NCI-H1092 (cell line): ENCODE measurements at places on chromosomes 5 and 9.

- DNase-seq: no peak
These were observed 42.4 kb downstream of the STARD4 start for GRCh38 chr5:111469903-111470302.

GRCh38 chr9:98038958-98039357, 17.6 kb upstream of the NANS start:
- DNase-seq: no peak

GRCh38 chr5:80905405-80905804, 54.8 kb upstream of the RASGRF2 start:
- no peak for DNase-seq

- no peak for DNase-seq
These were observed 590.0 kb upstream of the DMAC1 start for GRCh38 chr9:8389531-8389930.

DNA sequence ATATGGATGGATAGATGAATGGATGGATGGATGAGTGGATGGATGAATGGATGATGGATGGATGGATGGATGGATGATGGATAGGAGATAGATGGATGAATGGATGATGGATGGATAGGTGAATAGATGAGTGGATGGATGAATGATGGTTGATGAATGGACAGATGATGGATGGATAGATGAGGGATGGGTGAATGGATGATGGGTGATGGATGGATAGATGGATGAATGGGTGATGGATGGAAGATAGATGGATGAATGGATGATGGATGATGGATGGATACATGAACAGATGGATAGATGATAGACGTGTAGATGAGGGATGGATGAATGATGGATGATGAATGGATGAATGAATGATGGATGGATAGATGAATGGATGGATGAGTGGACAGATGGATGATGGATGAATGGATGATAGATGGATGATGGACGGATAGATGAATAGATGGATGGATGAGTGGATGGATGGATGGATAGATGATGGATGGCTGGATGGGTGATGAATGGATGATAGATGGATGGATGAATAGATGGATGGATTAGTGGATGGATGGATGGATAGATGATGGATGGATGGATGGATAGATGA, 53.8 kb downstream of the OLFM1 start:
- DNase-seq: no peak

GRCh38 chr9:121930956-121931355, 162.2 kb downstream of the TTLL11 start:
- DNase-seq: no peak

GRCh38 chr9:9790216-9790872, 822.5 kb downstream of the PTPRD start:
- peak; percentile 80 for DNase-seq

GRCh38 chr9:6680797-6681146, 35.2 kb upstream of the GLDC start:
- no peak for DNase-seq

- no peak for DNase-seq
These were observed 104.6 kb upstream of the TNFAIP8 start for GRCh38 chr5:119250946-119251901.

GRCh38 chr9:99998266-99998665, 91.8 kb downstream of the STX17 start:
- no peak for DNase-seq

DNA sequence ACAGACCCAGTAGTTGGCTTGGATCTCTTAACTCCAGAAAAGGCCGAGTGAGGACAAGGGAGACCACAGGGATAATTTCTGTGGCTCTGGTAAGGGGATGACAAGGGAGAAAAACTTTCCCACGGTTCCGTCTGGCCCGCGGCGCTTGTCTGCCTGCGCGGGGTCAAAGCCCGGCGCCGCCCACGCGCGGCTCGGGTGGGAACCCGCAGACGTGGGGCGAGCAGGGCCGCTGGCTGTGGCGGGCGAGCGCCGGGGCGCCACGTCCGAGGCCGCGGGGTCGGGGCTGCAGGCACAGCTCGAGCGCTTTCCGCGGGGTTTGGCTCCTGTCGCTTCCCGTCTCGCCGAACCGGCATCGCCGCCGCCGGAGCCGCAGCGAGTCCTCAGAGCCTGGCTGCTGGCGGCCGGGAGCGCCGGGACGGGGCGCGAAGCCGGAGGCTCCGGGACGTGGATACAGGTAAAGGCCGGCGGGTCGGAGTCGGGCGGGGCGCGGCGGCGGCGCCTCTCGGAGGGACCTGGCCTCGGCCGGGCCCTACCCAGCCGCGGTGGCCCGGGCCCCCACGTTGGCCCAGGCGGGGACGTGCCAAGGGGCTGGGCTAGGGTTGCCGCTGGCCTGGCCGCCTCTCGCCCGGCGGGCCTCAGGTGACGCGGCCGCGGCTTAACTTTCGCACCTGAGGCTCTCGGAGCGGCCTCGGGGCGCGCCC, at the start of gene RNF180:
Gene RNF180 (plus strand): TSS at position 344 of the 701 bp plus-strand sequence. CDS start 34,965 bp downstream, outside the sequence.
- no peak for DNase-seq

DNA sequence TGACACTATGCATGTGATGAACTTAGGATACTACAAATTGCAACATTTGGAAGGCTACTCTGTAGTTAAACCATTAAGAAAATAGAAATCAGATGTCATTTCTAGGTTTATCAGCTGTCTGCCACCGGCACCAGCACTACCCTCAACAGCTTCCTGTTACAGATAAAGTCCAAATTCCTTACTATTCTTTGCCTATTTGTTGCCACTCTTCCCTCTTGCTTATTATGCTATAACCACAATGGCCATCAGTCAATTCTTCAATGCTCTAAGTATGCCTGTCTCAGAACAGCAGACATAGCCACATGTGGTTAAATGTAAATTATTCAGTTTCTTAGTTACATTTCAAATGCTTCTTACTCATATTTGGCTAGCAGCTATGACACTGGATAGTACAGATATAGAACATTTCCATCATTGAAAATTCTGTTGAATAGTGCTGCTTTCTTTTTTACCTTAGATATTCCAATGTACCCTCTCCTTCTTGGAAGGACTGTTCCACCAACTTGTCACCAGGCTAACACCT, 21.0 kb downstream of the DHX29 start:
- no peak for DNase-seq

DNA sequence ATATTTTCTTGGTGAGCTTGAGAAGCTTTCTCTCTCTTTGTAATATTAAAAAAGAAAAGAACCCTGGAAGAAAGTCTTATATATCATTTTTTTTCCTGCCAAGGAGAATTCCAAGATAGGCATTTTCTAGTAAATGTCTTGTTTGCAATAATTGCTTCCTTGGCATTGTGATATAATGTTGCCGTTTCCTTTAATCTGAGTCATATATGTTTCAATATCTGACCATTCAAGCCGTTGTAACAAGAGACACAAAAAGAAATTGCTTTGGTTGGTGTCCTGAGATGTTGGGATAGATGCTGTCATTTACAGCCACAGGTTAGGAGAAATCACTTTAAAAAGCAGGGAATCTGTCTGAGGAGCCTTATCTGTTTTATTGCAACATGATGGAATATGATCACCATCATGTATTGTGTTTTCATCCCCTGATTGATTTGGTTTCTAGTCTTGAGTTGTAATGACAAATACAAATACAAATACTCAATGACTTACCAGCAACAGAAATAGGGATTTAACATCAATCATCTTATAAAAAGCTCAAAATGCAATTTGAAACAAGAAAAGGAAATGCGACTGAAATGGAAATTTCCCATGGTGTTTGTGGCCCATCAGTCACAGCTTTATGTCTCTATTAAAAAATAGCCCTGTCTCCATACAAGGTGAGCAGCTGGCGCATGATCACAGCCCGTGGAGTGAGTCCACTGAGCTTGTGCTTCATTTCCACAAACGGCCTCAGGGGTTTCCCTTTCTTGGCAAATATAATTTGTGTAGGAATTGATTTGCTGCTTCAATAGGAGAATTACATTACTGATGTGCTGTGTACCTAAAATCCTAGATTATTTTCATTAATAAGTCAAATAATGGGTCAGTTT, 250.1 kb upstream of the TRPC7 start:
- no peak for DNase-seq

- no peak for DNase-seq
These were observed 484.0 kb downstream of the SPATA31A7 start for GRCh38 chr9:61673664-61674381.

GRCh38 chr9:37029776-37030610, 4.1 kb downstream of the PAX5 start:
- no peak for DNase-seq

DNA sequence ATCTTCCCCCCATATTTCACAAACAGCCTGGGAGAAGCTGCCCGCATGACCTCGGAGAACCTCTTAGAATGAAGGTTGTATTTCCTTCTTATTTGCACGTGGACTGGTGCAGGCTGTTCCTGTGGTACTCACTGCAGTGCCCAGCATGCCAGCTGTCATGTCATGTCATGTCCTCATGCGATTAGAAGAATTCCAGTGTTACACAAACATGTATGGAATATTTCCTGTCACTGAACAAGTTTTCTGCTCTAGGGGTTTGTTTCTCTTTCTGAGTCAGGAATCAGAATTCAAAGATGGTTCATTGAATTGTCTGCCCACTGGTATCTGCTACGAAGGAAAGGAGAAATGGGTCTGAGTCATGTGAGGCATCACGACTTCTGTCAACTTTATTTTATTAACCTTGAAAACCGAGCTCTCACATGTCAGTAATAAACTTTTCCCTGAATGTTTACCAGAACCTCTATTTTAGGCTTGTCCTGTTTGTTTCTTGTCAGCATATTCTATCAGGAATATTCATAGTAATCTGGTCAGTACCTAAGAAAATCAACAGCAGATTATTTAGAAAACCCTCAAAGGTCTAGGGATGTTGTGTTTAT, 415.6 kb downstream of the GADD45G start:
- DNase-seq: no peak

DNA sequence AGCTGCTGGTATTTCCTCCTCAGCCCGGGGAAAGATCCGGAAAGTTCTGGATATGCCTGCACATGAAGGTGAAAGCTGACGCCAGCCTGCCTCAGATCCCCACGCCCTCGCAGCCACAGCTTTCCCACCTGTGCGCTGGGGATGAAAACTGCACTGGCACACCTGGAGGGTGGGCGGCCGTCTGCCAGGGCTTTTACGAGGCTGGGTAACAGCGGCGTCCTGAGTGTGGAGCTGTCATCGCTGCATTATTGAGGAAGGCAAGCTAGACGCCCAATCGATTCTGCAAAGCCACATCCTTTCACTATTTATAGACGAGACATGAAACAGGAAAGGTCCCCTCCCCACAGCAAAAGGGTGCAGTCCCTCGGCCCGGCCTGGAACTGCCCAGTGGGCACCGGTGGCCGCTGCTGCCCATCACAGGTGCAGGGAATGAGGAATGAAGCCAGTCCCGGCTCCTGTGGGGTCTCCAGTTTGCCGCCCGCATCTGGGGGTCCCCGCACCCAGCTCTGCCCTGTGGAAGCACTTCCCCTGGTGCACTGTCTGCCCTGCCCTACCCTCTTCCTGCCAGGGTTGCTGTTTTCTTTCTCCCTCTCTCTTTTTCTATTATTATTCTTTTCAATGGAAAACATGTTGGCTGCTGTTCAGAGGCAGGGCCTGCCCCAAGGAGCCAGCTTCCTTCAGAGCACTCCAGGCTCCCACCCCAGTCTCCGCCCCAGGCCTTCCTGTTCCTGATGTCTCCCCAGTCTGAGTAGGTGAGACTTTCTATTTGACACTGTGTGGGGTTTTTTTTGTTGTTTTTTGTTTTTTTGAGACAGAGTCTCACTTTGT, 7.0 kb downstream of the NOTCH1 start:
- DNase-seq: no peak

DNA sequence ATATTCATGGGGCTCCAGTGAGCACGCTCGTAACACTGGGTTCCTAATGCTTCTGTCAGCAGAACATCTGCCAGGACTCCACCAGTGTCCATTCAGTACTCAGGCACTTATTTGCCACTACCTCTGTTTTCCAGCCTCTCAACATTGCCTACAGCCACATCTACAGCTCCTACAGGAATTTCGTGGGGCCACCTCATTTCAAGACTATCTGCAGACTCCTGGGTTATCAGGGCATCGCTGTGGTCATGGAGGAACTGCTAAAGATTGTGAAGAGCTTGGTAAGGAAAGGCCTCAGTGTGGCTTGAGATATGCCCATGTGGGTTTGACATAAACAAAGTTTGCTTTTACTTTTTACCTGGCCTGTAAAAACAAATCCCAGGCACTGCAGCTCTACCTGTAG, 92.9 kb downstream of the CYFIP2 start:
- DNase-seq: no peak

DNA sequence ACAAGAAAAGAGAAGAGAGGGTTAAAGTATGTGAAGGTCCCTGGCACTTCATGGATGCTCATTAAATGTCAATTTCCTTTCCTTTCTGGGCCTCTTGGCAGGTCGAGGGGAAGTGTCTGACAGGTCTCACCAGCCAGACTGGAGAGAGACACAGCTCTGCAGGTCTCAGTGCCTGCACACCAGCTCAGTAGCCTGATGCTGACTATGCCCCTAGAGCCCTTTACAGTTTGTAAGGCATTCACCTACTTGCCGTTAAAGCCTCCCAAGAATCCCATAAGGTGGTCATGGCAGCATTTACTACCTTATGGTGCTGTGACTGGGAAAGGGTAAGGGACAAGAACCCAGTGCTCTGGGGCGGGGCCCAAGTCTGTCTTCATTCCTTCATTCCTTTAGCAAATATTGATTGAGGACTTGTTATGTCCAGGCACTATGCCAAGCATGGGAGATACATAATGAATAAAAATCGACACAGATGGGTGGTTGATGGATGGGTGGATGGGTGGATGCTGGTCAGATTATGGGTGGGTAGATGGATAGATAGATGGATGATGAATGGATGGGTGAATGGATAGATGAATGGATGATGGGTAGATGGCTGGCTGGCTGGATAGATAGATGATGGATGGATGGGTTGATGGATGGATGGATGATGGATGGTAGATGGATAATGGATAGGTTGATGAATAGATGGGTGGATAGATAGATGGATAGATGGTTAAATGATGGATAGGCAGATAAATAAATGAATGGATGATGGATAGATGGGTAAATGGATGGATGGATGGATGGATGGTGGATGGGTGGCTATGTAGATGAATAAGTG, 21.3 kb upstream of the KIF12 start:
- DNase-seq: no peak

DNA sequence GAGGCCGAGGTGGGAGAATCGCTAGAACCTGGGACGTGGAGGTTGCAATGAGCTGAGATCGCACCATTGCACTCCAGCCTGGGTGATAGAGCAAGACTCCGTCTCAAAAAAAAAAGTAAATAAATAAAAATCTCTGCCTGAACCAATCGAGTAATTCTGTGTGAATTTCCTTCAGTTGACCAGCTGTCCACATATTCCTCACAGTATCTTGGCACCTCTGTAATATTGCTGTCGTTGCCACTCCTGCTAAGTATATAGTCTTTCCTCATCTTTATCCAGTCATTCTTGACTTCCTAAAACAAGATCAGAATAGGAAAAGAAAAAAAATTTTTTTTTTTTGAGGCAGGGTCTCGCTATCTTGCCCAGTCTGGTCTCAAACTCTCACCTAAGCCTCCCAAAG, 29.9 kb downstream of the KDM3B start:
- DNase-seq: no peak

DNA sequence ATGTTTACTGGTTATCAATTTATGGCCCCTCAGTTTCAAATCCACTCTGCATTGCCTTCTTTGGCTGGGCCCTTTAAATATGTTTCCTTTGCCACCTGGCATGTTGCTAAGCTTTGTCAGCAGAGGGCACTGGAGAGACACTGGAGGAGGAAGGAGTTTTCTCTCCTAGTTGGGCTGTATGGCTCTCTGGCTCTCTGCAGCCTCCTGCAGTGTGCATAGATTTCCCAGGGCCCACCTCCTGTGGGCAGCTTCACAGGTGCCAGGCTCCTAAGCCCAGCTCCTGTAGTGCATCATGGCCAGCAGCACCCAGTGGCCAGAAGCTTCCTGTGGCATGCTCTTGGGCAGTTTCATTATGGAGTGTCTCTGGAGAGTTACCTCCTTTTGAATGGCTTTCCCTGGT, 23.3 kb downstream of the CAVIN4 start:
- peak; percentile 55 for DNase-seq

GRCh38 chr9:120837921-120838320, 4.8 kb downstream of the PSMD5 start:
- DNase-seq: no peak
